Activated T-helper 17 cell treated with anti-CD3 and anti-CD28 coated beads, Interleukin-2, amount 50 U/mL, for 72 hours (primary cell): ENCODE measurements at places on chromosomes 2 and 18.

GRCh38 chr2:169131587-169132512, 62.5 kb downstream of the DHRS9 start:
- ATAC-seq = peak; percentile 91

DNA sequence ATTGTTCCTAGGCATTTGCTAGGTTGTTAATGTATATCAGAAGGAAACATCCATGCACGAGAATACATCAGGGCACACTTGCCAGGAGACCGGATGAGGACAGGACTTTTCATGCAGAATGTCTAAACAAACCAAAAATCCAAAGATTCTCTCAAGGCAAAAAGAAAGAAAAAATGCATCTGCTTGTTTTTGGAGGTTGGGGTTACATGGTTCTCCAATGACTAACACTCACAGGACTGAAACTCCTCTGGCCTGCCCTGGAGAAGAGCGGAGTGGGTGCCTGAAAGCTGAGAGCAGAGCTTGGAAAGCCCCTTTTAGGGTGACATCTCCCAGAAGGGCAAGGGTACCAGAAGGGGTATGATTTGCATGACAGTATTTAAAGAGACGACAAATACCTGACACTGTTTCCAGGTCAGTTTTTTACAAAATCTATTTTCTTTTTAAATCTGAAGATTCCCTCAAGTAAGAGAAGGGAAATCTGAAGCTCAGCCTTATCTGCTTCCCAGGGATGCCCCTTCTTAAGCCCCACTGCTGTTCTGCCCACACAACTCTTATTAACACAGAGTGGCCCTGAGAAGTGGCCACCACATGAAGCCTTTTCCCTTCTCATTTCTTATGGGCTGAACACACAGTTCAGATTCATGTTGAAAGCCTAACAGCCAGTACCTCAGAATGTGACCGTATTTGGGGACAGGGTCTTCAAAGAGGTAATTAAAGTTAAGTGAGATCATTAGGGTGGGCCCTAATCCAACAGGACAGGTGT, 216.4 kb downstream of the STK39 start:
- peak; percentile 88 for ATAC-seq

- no peak for ATAC-seq
Measured at GRCh38 chr2:169999054-169999453, 171.8 kb downstream of the UBR3 start.

DNA sequence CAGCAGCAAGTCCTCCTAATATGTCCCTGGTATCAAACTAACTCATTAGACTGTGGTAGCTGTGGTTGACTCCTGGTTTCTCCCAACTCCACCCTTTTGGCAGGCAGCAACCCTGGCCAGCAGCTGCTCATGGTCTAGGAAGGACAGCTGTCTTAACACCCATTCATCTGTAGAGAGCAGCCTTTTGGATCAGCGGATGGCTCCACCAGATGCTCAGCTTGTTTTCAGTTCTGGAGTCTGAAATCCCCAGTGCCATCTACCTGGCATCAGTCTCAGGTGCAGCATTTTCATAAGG, 100.5 kb downstream of the SPOPL start:
- ATAC-seq = no peak

DNA sequence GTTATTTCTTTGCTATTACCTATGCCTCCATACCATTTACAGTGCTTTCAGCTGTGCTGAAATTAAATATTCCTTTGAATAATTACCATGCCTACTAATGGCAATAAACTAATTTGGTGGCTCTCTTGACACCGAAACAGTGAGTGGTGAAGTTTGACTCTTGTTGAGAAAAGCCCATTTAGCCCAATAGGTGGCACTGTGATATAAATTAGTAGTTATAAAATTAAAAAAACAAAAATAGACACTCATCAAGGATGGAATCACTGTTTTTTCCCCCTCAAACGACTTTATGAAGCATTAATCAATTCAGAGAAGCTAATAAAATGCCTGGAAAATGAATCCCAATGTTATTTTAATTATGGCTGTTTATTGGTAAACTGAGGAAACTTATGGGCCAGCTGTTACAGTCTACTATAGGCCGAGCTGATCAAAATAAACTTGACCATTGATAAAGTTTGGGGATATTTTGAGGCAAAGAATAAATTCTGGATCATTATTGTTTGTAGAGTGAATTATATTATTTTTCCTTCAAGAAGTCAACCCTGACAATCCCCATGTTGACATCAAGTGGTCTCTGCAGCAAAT, 339.6 kb downstream of the TRIB2 start:
- no peak for ATAC-seq

- no peak for ATAC-seq
Measured at GRCh38 chr2:117195381-117195780, 619.1 kb upstream of the DDX18 start.

- no peak for ATAC-seq
Measured at GRCh38 chr2:233837694-233838229, 16.6 kb downstream of the HJURP start.

DNA sequence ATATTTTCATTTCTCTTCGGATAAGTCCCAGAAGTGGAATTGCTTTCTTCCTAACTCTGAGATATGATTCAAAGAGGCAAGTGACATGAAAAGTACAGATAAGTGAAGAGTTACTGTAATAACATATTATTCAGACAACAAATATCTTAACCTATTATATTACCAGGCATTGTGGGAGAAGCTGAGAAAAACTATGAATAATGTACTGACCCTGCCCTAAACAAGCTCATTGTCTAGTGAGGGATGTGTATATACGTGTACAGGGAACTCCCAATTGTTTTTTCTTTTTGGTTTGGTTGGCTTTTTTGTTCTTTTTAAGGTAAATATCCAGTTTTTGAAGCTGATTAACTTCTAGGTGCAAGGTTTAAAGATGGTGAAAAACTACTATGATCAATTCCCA, 26.5 kb downstream of the NCKAP1 start:
- ATAC-seq = no peak

DNA sequence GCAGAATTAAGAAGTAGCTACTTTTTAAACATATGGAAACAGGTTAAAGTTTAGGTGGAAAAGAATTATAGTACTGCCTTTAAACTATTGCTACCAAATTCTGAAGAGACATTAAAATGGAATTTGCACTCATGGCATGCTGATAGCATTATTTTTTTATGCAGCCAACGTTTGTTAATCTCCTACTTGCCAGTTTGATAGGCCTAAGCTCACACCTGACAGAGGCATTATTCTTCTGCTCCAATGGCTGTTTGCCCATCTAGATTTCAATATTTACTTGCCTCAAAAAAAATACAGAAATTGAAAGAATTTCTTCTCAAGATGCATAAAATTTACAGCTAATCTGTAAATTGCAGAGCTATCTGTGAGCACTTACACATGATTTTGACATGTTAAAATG, 849.6 kb downstream of the CNTNAP5 start:
- no peak for ATAC-seq

DNA sequence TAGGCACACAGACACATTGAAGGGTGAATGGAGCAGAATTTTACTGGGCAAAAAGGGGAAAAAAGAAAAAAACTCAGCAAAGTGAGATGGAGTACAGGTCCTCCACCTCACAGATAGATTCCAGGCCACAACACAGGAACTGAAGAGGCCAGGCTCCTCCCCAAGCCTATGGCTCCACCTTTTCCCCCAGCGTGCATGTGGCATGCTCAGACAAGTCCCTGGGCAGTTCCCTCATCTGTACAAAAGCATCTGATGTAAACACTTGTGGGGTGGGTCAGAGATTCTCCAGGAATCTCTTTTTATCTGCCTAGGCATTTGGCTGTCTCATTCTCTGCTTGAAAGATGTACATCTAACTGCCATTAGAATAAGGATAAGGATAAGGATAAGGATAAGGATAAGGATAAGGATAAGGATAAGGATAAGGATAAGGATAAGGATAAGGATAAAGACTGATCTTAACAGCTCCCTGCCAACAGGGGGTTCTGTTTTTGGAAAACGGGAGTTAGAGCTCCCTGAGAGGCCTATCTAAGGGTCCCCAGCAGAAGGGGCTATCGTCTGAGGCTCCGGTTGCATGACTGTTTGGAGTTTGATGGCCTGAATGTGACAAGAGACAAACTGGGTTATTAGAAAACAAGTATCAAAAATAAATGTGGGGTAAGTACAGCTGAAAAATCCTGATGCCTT, 17.2 kb upstream of the ASXL3 start:
- ATAC-seq = no peak

DNA sequence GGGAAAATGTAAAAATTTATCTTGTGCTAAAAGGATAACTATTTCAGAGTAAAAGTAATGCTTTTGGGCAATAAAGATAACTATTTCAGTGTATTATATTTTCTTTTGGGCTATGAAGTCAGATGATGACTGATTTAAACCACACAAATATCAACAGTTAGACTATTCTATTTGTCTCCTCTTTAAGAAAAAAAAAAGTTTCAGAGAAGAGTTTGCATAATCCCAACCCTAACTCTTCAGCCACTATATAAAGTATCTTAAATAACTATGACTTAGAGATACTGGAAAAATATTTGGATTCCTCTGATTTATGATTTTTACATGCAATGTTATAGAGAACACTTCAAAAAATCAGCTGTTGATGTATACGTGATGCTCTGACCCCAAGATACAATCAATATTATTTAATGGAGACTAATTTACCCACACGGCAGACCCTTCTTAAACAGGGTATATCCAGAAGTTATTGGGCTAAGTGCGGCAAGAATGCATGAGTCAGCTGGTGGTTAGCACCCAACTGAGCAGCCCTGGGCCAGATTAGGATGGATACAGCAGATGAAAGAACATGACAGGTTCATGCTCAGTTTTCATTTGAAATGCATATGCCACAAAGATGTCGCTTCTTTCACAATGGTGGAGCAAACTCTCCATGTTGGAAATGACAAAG, 279.0 kb downstream of the AFF3 start:
- ATAC-seq = no peak

GRCh38 chr18:58886864-58887612, 22.4 kb downstream of the ZNF532 start:
- ATAC-seq = no peak

- ATAC-seq = no peak
Measured at GRCh38 chr18:67132919-67133318, 383.6 kb downstream of the DSEL start.

DNA sequence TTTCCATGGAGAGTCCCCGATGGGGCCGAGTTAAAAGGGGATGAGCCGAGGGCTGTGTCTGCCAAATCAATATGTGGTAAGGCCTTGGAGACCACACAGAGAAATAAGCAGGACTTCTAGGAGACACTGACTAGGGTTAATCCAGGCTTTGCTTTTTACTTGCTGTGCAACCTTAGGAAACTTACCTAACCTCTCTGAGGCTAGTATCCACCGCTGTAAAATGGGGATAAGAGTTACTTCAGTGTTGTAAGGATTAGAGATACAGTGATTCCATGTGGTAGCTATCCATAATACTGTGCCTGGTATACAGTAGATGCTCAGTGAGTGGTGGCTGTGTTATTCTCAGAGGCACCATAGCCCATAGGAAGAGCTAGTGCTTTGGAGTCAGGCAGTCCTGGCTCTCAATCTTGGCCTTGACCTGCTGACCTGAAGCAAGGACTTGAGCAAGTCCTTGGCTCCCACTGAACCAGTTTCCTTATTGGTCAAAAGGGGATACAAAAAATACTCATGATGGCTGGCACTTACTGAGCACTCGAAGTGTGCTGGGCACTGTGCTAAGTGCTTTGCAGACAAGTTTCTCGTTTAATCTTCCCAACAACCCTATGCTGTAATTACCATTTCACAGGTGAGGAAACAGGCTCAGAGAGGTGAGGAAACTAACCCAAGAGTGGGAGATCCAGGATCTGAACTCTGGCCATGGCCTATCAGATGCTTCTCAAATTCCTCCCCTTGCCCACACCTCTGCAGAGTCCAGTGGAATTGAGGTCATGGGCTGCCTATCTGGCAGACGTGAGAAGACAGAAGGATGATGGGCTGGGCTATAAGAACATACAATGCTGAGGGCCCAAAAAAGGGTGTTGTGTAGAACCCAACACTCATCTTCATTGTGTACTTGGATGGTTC, 12.0 kb upstream of the DES start:
- no peak for ATAC-seq

GRCh38 chr2:61949714-61950560, 44.5 kb downstream of the COMMD1 start:
- no peak for ATAC-seq

- ATAC-seq = no peak
Measured at GRCh38 chr18:62710417-62710816, 4.9 kb upstream of the PHLPP1 start.

- no peak for ATAC-seq
Measured at GRCh38 chr2:50489092-50489491, 542.8 kb downstream of the NRXN1 start.

- no peak for ATAC-seq
Measured at GRCh38 chr2:126978333-126978732, 79.6 kb downstream of the TEX51 start.

DNA sequence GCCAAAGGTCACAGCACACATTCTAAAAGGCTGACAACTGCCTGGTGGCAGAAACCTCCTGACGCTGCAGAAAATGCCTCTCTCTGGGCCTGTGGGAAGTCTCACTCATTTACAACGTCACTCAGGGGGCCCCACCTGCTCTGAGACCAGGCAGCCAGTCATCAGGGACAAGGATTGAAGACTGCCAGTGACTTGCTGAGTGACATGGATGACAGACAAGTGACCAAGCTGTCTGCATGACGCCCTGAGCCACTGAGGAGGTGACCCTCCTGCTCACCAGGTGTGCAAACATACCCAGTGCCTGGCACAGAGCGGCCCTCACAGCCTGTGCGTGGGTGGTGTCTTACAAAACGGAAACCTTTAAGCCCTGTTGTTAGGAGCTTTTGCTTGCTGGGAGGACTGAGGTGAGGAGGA, 392.4 kb downstream of the TNS1 start:
- ATAC-seq = peak; percentile 87

DNA sequence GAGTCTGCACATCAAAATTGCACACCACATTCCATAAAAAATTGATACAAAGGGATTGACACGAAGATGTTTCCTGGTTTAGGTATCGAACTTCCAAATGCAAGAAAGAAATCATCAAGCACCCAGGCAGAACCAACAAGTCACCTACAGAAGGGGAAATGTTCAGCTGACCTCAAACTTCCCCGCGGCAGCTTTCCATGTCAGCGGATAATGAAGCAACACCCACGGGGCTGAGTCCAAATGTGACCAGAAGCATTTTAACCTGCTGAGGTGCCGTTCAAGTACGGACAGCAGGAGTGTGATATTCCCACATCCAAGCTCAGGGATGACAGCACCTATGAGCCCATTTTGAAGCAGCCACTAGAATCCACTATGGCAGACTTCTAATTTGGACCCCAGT, 124.9 kb downstream of the GALNT14 start:
- no peak for ATAC-seq

DNA sequence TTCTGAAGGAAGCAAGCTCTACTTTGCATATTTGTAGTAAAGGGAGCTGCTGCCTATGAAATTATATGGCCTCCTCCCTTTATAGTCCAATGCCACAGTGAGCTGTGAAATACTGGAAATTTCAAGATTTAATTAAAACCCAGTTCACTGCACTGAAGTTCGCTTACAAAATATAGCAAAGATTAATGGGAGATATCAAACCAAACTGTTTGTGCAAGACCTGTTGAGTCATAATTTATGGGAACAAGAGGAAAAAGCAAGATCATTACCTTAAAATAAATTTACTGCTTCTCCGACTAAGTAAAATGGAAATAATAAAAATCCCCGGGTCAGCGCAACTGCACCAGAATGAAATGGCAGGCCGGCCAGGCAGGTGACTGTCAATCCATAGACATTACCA, 215.5 kb upstream of the RAB6C start:
- ATAC-seq = no peak

- ATAC-seq = no peak
Measured at GRCh38 chr18:38572554-38573111, 1007.0 kb upstream of the CELF4 start.

- ATAC-seq = no peak
Measured at GRCh38 chr18:43934322-43934721, 657.0 kb upstream of the SYT4 start.

GRCh38 chr2:135557530-135557929, 26.2 kb downstream of the R3HDM1 start:
- ATAC-seq = no peak

GRCh38 chr2:186498834-186499233, 12.8 kb downstream of the ZC3H15 start:
- no peak for ATAC-seq
